ENCODE measurements at places on chromosomes 6 and 20.

- no peak for DNase-seq
Observed at GRCh38 chr20:62320581-62321354, 18.0 kb downstream of the ADRM1 start.

GRCh38 chr20:61435184-61435822 is 183.2 kb downstream of the CDH4 start:
- no peak for DNase-seq

- no peak for DNase-seq
Observed at GRCh38 chr20:15076785-15077184, 739.4 kb upstream of the FLRT3 start.

DNA sequence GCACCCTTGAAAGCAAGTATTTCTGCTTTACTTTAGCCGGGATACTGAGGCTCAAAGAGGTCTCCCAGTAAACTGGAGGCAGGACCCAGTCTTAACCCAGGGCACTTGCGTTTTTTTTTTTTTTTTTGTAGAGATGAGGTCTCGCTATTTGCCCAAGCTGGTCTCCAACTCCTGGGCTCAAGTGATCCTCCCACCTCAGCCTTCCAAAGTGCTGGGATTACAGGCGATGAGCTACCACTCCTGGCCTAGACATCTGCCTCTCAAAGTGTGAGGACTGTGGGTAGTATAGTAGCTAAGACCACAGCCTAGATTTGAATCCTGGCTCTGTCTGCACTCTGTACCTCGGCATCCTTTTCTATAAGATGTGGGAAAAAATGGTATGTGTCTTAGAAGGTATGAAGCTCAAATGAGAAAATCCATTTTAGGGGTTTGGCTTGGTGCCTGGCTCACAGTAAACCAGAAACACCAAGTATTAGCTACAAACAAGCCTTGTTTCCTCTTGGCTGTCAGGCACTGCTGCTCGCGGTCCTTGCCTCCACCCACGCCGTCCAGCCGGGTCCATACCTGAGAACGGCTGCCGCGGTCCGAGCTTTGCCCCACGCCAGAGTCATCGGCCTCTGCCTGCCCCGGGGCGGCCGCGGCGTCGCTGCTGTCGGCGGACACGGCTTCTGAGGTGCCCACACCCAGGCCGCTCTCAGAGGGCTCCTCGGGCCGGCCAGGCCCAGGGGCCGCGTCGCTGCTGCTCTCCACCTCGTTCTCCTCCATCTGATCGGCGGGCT is 1.2 kb downstream of the ZNF335 start:
- DNase-seq, result no peak

DNA sequence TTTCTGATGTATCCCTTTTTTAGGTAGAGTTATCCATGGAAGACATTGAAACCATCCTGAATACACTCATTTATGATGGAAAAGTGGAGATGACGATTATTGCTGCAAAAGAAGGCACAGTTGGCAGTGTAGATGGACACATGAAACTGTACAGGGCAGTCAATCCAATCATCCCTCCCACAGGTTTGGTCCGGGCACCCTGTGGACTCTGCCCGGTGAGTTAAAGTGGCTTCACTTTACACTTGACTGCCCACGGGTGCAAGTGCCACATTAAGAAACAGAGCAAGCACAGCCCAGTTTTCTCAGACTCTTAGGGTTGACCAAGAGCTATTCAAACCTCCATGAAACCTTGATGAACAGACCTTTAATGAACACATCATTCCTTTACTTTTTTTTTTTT is 14.4 kb downstream of the POLR3F start:
- no peak for DNase-seq

DNA sequence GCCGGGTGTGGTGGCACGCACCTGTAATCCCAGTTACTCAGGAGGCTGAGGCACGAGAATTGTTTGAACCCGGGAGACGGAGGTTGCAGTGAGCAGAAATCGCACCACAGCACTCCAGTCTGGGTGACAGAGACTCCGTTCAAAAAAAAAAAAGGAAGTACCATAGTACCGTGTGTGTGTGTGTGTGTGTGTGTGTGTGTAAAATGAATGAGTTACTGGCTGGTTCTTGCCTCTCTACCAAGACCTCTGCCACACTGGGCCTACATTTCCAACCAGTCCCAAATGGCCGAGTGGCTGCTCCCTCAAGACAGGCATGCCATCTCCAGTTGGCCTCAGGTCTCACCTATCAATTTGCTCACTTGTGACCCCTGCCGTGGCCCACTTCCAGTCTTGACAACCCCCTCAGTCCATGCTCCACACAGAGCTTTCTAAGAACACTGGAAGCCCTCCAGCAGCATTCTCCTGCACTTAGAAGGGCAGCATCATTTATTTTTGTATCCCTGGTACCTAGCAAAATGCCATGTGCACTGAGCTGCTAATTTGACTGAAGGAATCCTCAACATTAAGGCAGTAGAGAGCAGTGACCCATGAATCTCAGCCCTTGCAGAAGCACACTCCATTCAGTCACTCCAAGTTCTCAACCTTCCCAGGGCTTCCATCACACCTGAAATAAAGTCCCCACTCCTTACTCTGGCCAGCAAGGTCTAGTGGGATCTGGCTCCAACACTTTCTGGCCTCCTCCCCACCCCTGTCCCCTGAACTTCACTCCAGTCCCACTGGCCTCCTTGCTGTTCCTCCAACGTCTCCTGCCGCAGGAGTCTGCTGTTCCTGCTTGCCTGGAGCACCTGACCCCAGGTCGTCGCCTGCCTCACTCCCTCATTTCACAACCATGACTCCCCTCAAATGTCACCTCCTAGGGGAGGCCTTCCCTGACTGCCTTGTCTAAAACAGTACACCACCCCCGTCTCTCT is 29.9 kb downstream of the COX4I2 start:
- no peak for DNase-seq

DNA sequence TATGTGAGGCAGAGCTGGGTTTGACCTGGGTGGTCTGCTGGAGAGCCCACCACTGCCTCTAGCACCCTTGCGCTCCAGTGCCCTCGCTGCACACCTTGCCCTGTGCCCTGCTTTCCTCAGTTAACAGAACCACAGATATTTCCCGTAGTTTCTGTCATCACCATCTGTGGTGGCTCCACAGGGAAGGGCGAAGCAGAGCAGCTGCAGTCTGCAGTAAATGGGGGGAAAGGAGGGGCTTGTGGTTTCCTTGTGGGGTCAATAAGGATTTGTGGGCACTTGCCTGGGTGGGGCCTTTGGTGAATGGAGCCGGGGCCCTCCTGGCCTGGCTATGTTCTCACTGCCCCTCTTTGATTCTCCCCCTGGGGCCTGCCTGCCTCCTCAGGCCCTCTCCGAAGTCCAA is 21.2 kb upstream of the CCDC167 start:
- no peak for DNase-seq

DNA sequence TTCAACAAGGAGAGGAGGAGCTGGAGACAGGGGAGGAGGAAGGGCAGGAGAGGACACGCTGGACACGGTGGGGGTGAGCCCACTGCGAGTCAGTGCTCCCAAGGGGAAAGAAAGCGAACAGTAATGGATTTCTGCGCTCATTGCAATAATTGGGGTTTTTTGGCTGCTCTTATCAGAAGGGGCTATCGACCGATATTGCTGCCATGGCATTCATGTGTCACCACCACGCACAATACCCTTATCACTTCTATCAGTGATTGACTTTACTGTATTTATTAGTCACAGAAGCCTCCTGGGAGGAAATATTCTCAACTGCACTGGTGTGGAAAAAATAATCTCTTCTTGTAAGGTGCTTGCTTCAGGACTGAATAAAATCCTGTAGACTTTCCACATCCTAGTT is 55.8 kb downstream of the CEP43 start:
- no peak for DNase-seq
